ENCODE measurements at places on chromosomes 7 and 10. TPM values are rescaled to one million over a fixed set of nuclear protein-coding genes. Genes with fewer than 3 reads are reported as not detected.

Gene OPN4
- not detected for total RNA-seq

Gene SFTPD
- not detected for total RNA-seq

Gene ENTPD1
- total RNA-seq = 37.5 TPM

Gene ADRA2A
- not detected for total RNA-seq
